ENCODE measurements at places on chromosomes 16 and 17. TPM values are rescaled to one million over a fixed set of nuclear protein-coding genes. Genes with fewer than 3 reads are reported as not detected.
A peak's percentile ranks its signal among the peaks of the same experiment; 100 is the strongest.

DNA sequence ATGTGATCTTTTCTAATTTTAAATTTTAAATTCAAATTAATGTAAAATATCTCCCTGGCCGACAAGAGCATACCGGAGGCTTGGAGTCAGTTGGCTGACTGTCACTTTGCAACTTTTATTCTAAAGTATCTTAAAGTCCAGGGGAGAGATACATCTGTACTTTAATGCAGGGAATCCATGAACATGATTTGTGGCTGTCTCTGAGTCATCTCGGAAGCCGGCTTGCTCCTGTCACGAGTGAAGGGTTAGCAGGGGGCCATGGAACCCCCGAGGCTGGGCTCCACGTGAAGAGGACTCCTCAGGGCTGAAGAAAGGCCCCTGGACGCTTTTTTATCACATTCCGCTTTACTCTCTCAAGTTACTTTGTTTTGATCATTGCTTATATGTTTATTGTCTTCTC lies 13.3 kb downstream of the TVP23A start:
- DNase-seq: no peak

GRCh38 chr16:27491894-27492587 lies 57.7 kb downstream of the GTF3C1 start:
- DNase-seq: no peak

GRCh38 chr16:69890892-69891282 lies 60.2 kb upstream of the CLEC18A start:
- DNase-seq: no peak

- DNase-seq: no peak
These were observed 154.7 kb downstream of the SOCS1 start for GRCh38 chr16:11101283-11101682.

- DNase-seq: peak; percentile 78
These were observed 37.2 kb upstream of the RGS9 start for GRCh38 chr17:65099941-65100315.

- DNase-seq: no peak
These were observed 1.9 kb upstream of the CORO6 start for GRCh38 chr17:29624586-29624985.

The LLGL2 gene
- total RNA-seq: 4.8 TPM

The KRTAP9-2 gene
- not detected for total RNA-seq

The SP6 gene
- not detected for total RNA-seq

The NHLRC4 gene
- total RNA-seq: 0.54 TPM

The PRR29 gene
- total RNA-seq: 0.93 TPM

The CCDC102A gene
- 8.7 TPM for total RNA-seq
